Activated CD4-positive, alpha-beta T cell treated with anti-CD3 and anti-CD28 coated beads for 1 hour (primary cell): ENCODE measurements at places on chromosomes 5 and 9.

GRCh38 chr9:78354989-78355388 lies 58.1 kb downstream of the PSAT1 start:
- no peak for DNase-seq

- no peak for DNase-seq
These were observed 191.7 kb downstream of the AOPEP start for GRCh38 chr9:94918038-94918753.

- no peak for DNase-seq
These were observed 236.3 kb upstream of the SEMA6A start for GRCh38 chr5:116810951-116811350.

DNA sequence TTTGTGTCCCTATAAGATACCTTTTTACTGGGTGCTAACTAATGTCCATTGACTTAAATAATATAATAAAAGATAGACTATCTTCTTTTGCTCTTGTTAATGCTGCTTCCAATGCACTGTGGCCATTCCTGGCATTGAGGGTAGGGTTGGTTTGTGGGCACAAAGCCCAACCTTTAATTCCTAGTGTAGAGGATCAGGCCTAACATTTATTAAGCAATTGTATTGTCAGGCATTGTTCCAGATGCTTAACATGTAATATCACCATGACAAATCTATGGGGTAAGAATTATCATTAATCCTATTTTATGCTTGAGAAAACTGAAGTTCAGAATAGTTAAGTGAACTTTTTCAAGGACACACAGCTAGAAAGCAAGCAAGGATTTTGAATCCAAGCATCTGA lies 60.4 kb upstream of the GPBP1 start:
- no peak for DNase-seq

DNA sequence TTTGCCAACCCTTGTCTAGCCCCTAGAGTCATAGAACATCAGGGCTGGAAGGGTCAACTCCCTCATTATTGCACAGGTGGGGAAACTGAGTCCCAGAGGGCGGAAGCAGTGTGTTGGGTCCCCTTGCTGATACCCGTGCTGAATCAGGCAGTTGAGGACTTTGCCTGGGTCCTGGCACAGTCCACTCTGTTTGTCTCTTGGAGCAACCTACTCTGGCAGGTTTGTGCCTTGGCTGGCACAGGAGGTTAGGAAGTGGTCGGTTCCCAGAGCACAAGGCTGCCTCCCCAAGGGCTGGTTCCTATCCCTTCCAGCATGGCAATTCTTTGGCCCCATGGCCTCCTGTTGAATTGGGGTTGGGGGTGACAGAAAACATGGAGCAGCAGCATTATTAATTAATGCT lies 94.5 kb upstream of the SHB start:
- no peak for DNase-seq

- DNase-seq: no peak
These were observed 1.9 kb upstream of the GPBP1 start for GRCh38 chr5:57171816-57172465.

DNA sequence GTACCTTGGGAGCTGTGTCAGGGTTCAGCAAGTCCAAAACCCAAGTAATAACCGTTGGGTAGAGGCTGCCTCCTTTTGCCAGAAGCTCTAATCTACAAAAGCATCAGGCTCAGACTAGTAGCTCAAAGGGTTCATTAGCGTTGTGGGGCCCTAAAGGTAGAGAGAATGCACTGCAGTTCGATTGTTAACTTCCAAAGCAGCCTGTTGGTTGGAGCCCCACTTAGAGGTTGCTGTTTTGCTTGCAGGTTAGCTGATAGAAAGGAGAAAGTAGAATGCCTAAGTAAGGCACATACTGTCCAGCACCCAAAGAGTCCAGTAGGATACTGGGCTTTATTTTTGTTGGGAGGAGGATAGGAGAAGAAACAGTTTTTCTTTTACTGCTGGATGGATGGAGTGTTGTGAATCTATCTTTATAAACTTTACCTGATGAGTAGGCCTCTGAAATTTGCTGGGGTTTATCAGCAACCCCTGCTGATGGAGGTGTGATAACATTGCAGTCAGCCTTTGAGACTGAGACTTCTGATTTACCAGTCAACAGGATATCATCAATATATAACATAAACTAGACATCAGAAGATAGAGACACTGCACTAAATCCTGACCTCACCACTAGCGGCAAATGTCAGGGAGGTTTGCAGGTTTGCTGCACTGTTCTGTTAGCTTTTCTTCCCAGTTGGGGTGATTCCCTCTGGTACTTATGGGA lies 34.8 kb downstream of the ZNF131 start:
- no peak for DNase-seq

GRCh38 chr5:176843673-176844072 lies 33.3 kb downstream of the UNC5A start:
- no peak for DNase-seq

GRCh38 chr5:74556631-74557595 lies 83.6 kb downstream of the ENC1 start:
- no peak for DNase-seq

DNA sequence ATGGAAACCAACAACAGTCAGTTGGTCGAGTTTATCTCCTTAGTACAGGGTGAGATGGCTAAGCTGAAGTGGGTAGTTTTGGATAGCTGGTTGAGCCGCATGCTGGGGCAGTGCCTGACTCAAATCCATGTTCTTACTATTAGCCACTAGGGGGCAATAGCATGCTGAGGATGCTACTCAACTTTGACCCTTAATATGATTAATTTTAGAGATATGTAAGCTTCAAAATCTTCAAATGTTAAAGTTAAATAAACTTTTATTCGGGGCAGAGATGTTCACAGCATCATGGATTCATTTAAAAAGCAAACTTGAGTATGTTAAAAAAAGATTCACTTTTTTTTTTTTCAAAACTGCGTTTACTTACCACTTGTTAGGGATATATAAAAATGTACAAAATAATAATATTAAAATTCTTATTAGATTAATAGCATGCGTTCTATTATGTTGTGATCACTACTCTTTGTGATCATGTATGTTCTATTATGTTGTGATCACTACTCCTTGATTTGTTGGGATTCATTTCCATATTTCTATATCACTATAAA lies 57.0 kb downstream of the C9orf153 start:
- DNase-seq: no peak

- no peak for DNase-seq
These were observed 989.8 kb downstream of the TLE1 start for GRCh38 chr9:80699511-80699998.

GRCh38 chr5:178194026-178194425 lies 6.9 kb upstream of the GMCL2 start:
- DNase-seq: no peak

- DNase-seq: no peak
These were observed 36.2 kb upstream of the ADAM19 start for GRCh38 chr5:157611571-157612476.

GRCh38 chr5:90326995-90327394 lies 82.6 kb downstream of the CETN3 start:
- DNase-seq: no peak

DNA sequence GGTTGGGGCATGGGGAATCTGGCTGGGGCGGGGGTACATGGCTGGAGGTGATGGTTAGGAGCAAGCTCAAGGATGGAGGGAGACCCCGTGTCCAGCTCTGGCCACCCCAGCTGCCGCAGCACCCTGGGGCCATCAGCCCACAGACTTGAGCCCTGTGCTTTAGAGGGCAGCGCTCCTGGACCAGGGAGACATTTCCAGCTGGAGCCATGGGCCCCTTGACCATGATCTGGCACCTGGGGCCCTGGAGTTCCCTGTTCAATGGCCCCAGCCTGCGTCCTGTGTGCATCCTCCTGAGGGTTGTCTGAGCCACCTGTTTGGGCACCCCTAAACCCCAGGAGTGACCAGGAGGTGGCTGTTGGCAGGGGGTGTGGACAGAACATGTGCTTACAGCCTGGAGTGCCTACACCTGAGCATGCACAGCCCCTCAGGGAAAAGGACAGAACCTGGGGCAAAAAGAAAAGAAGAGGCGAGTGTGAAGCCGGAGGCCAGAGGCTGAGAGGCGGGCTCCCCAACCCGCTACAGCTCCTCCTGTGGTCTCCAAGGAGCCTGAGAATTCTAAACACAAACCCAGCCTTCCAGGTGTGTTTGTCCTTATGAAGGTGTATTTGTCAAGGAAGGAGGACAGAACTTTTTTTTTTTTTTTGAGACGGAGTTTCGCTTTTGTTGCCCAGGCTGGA lies 126.7 kb downstream of the C9orf50 start:
- DNase-seq: no peak

- DNase-seq: no peak
These were observed at the start of gene ADGRV1 for GRCh38 chr5:90558344-90559192. TSS of gene ADGRV1 (plus strand) at chr5:90558797. CDS start at chr5:90558896, 99 bp downstream.

GRCh38 chr5:41637869-41638268 lies 127.5 kb upstream of the PLCXD3 start:
- DNase-seq: no peak

GRCh38 chr9:79021084-79021483 lies 550.7 kb upstream of the TLE4 start:
- DNase-seq: no peak

- no peak for DNase-seq
These were observed 37.5 kb upstream of the TIFAB start for GRCh38 chr5:135489466-135490244.

DNA sequence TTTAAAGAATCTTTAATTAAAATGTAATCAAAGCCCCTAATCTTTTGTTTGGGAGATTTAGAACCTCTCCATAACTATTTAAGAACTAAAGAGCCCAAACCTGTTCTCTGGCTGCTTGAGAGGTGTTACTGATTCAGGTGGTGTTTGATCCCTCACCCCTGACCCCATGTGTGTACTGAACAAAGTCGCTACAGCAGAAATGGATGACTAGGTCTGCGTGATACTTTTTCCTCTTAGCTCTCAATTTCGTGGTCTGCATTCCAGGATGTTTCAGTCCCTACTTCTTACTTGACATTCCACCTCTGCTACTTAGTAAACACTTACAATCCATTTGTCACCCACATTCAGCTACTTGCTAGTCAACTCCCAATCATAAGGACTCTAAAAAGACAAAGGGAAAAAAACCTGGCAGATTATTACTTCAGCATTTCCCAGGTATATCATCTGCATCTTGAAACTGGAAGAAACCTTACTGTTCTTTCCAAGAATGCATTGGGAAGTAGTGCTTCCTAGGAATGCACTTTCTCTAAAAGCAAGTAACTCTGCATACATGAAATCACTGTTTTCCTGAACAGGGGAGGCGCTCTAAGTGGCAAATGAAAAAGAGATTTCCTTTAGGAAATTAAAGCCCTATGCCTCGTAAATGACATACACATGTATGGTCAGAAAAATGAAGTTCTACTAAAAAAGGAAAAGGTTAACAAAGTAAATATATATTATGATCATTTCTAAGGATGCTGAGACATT lies 1091.6 kb downstream of the PTPRD start:
- no peak for DNase-seq

GRCh38 chr5:26889815-26890214 lies 148.6 kb downstream of the CDH9 start:
- DNase-seq: no peak

DNA sequence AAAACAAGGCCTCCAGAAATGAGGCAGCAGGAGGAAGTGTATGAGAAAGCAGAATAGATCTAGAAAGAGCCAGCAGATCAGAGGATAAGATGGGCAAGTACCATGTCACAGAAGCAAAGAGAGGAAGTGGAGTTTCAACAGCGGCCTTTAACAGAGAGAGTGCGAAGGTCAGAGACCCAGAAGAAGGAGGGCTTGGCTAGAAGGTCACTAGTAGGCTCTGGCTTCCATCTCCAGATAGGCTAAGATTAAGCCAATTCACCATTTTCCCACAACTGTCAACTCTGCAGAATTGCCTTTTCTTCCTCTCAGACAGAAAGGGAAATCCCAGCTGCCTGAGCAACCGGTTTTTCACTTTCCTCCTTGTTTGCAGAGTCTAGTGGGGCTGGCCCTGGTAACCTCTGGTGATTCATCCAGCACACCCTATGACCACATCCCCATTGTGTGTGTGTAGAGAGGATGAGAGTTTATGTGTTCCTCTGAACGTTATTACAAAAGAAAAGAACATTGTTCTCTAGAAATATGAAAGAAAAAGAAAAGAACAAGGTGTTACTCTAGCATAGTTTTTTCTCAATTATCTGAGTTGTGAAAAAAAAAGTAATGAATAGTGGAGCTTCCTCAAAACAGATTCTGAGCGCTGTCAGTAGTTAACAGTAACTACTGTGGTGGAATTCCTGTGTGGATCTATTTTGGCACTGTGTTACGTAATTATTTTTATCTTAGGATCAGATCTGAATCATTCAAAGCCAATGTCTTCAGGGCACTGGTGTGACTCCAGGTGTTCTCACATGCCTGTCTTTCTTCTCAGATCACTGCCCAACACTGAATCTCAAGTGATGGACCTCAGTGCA lies 220.4 kb downstream of the ARRDC3 start:
- no peak for DNase-seq

- no peak for DNase-seq
These were observed 30.5 kb downstream of the MRPL36 start for GRCh38 chr5:1769017-1769640.

- DNase-seq: no peak
These were observed 458.4 kb upstream of the C9orf72 start for GRCh38 chr9:28031521-28032267.

GRCh38 chr5:159567461-159567860 lies 237.2 kb upstream of the IL12B start:
- DNase-seq: no peak

- DNase-seq: no peak
These were observed 113.3 kb upstream of the GRAMD2B start for GRCh38 chr5:126309860-126310259.

DNA sequence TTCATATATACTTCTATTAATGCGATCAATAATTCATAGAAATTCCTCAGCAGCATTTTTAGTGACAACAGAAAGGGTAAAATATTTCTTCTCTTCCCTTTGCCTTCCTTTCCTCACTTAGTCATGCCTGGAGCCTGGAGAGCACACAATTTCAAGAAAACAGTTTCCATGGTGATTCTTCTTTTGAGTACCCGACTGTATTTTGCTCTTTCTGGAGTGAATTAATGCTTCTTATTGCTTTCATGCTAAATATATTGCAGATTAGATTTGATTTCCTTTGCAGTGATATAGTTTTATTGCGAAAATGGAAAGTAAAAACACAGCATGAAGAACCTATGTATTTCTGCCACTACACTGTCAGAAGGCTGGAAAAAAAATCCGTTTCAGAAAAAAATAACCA lies 153.5 kb downstream of the PPP2R2B start:
- DNase-seq: no peak

- no peak for DNase-seq
These were observed 59.6 kb upstream of the SPATA31C2 start for GRCh38 chr9:88197781-88198340.

DNA sequence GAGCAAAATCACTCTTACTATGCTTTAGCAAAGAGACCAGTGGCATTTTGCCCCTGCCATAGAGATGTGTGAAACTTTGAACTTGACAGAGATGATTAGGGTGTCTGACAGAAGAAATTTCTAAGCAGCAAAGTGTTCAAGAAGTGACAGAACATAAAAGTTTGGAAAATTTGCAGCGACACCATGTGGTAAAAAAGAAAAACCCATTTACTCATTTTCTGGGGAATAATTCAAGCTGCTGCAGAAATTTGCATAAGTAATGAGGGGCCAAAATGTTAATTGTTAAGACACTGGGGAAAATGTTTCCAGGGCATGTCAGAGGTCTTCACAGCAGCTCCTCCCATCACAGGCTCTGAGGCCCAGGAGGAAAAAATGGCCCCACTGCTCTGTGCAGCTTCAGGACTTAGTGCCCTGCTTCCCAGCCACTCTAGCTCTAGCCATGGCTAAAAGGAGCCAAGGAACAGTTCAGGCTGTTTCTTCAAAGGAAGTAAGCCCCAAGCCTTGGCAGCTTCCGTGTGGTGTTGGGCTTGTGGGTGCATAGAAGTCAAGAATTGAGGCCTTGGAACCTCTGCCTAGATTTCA lies 6.1 kb upstream of the AP3B1 start:
- no peak for DNase-seq
